Right cardiac atrium (tissue), 5 donors: ENCODE measurements at places on chromosomes 11 and 22. TPM values are rescaled to one million over a fixed set of nuclear protein-coding genes. Genes with fewer than 3 reads are reported as not detected.

The OR51A7 gene
- total RNA-seq = not detected

The CEP57 gene
- total RNA-seq = 25.2 TPM

The LIF gene
- total RNA-seq = 0.59 TPM

The VPREB3 gene
- total RNA-seq = 0.41 TPM

The SLC16A8 gene
- total RNA-seq = 0.57 TPM

The MUC6 gene
- total RNA-seq = not detected

GRCh38 chr11:43735961-43736360, 55.4 kb downstream of the HSD17B12 start:
- DNase-seq = no peak

- no peak for DNase-seq
These were observed 58.5 kb downstream of the UBASH3B start for GRCh38 chr11:122714004-122714403.

- no peak for DNase-seq
These were observed 8.8 kb upstream of the RPL3 start for GRCh38 chr22:39327995-39328754.

- peak; percentile 72 for DNase-seq
These were observed 165.6 kb upstream of the DDI1 start for GRCh38 chr11:103870821-103871309.

DNA sequence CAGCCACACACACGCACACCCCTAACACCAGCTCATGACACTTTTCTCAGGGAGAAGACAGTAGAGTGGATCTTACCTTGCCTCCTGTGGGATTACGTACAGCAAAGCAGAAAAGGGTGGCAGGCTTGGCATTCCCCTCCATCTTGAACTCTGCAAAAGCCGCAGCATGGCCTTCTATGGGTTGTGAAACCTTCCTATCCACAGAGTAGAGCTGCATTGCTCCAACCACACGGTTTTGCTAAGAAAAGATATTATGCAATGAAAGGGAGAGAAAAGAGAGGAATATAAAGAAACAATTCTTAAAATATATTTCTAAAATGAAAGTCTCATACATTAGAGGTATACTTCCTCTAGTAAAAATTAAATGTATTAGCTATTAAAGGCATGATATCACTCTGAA, 48.8 kb downstream of the CLTCL1 start:
- no peak for DNase-seq

GRCh38 chr11:30395751-30396150, 72.8 kb downstream of the ARL14EP start:
- DNase-seq = no peak

DNA sequence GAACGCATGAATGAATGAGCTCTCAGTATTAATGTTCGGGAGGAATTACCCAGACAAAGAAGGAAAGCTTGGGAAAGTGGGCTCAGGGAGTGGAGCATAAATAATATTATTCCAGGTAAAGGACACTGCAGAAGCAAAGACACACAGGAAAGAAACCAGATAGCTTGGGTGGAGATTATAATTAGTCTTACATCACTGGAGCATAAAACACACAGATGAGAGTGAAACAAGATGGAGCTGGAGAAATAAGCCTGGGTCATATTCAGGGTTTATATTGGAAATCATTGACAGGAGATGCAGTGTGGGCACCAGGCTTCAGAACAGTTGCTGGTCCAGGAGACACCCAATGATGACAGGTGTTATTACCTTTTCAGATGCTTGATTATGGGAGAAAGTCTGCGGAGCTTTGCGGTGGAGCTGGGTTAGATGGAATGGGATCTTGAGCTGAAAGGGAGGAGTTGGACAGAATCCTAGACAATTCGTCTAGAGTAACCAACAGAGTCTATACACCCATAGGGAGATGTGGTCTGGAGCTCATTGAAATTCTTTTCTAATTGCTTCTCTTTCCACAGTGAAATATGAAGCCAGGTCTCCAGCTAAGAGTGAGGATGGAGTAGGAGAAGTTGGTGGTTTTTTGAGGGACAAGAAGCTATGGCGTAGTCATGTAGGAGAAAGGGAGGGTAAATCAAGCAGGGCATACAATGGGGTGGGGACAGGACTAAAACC, 227.2 kb downstream of the FAM76B start:
- no peak for DNase-seq

- DNase-seq = no peak
These were observed 386.4 kb downstream of the DCDC1 start for GRCh38 chr11:30983143-30983542.
